ENCODE measurements at places on chromosomes 11 and 22.
A peak's percentile ranks its signal among the peaks of the same experiment; 100 is the strongest.

DNA sequence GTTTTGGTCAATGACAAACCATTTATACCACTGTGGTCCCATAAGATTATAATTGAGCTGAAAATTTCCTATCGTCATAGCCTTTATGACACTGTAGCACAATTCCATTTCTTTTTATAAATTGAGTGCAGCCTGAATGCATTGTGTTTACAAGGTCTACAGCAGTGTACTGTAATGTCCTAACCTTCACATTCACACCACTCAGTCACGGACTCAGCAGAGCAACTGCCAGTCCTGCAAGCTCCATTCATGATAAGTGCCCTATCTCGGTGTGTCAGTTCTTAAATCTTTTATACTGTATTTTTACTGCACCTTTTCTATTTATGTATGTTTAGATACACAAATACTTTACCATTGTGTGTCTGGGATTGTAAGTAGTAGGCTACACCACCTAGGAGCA lies 55.2 kb upstream of the SLC25A18 start:
- no peak for DNase-seq

DNA sequence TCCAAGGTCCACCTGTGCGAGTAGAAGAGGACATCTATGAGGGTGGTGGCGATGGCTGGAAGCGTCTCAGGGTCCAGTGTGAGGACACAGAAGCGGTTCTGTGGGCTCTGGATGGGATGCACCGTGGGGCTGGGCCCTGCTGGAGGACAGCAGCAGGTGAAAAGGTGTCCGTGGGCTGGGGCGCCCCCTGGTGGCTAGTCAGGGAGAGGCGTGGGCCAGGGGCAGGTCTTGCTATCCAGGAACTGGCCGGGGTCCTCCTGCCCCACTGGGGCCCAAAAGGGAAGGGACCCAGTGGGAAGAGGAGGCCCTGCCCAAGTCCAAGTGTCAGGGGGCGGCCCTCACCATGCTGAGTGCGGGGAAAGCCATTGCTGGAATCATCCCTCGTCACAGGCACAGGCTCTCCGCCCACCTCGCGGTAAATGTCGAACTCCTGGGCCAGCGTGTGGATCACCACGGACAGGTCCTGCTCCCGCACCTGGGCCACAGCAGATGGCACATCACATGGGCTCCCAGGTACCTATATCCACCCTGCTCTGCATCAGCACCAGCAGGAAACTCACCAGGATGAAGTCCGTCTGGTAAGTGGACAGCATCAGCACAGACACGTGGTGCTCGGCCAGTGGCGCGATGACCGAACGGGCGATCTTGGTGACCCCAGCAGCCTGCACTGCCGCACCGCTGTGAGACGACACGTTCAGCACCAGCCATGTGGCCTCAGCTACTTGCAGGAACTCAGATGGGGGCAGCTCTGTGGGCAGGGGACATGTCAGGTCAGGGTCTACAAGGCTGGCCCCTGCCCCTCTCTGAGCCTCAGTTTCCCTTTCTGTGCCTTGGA lies 2.3 kb downstream of the CASTOR1 start:
- peak; percentile 70 for DNase-seq

- no peak for DNase-seq
Measured at GRCh38 chr11:12170984-12171383, 60.6 kb downstream of the MICAL2 start.

GRCh38 chr11:68651208-68651984 lies 32.9 kb upstream of the GAL start:
- DNase-seq = no peak

GRCh38 chr11:106331176-106331575 lies 253.7 kb downstream of the AASDHPPT start:
- no peak for DNase-seq

GRCh38 chr11:64173616-64174355 lies 7.9 kb upstream of the MACROD1 start:
- DNase-seq = no peak

- DNase-seq = no peak
Measured at GRCh38 chr11:106961048-106961447, 57.2 kb downstream of the GUCY1A2 start.

DNA sequence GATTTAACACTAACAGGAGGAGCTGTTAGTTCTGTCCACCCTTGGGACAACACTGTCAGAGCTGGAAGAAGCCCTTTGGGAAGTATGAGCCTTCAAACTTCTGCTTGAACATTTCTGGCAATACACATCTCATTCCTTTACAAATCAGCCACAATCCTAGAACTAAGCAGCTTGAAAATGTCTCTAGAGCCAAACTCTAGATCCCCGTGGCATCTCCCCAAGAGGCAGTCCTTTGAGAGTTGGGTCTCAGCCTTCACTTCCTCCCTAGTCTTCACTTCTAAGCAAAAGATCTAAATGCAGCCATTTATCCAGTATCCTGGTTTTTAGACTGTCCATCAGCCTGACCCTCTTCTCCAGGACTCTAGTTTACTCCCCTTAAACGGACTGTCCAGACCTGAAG lies 26.9 kb downstream of the ARFGAP2 start:
- DNase-seq = no peak

DNA sequence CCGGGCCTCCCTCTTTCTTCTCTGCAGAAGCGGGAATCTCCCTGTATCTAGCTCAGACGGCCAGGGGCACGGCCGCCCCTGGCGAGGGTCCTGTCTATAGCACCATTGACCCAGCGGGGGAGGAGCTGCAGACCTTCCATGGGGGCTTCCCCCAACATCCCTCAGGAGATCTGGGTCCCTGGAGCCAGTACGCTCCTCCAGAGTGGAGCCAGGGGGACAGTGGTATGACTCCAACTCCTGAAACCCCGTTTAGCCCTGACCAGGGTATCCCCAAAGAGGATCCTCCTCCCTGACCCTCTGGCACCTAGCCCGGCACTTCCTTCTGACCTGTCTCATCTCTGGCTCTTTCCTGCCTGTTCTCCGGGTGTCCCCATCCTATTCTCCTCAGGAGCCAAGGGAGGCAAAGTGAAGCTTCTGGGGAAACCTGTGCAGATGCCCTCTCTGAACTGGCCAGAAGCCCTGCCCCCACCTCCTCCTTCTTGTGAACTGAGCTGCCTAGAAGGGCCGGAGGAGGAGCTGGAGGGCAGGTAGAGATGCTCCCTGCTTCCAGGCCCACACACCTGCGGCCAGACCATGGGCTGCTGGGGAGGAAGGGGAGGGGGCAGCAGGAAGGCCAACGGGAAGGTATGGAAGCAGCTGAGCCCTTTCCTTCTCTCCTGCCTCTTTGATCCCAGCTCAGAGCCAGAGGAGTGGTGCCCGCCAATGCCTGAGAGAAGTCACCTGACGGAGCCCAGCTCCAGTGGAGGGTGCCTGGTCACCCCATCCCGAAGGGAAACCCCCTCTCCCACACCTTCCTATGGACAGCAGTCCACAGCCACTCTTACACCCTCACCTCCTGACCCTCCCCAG lies 12.9 kb downstream of the ROBO3 start:
- no peak for DNase-seq

GRCh38 chr22:24504956-24505736 lies 10.0 kb downstream of the UPB1 start:
- peak; percentile 52 for DNase-seq

DNA sequence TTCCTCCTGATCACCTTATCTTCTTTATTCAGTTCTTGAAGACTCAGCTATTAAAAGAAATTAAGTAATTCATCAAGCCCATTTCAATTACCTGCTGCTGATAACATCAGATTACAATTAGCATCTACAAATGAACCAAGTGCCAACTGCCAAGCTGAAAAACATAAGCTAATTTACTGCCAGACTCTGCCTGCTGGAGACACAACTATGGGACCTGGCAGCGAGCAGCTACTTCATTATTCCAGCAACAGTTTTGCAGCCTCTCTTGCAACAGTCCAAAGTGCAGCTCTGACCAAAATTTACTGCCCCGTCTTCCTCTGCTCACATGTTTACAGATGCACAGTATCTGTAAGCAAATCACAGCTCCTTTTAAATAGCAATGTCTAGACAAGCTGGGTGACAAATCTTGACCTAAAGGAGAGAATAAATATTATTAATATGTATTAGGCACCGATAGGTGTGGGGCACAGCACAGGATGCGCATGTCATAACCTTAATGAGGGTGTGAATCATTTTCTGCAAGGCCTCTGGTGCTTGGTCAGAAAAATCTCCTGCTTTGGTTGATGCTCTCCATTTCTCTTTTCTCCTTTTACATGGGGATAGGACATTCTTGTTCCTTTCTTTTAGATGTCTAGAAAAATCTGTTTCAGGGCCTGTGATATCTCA lies 232.2 kb upstream of the PITPNB start:
- peak; percentile 8 for DNase-seq

- no peak for DNase-seq
Measured at GRCh38 chr11:84790849-84791427, 836.2 kb downstream of the DLG2 start.

DNA sequence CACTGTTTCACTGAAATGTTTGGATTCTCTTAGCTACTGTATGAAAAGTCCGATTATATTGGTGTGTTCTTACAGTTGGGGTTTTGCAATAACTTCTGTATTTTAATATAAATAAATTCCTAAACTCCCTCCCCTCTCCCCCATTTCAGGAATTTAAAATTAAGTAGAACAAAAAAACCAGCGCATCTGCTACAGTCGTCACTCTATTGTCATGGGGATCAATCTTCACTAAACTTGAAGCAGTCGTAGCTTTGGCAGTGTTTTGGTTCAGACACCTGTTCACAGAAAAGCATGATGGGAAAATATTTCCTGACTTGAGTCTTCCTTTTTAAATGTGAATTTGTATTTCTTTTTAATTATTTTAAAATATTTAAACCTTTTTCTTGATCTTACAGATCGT lies 9.4 kb downstream of the PIWIL3 start:
- DNase-seq = no peak

All from NCI-H82 (cell line).